ENCODE measurements at places on chromosomes 2 and 18.

DNA sequence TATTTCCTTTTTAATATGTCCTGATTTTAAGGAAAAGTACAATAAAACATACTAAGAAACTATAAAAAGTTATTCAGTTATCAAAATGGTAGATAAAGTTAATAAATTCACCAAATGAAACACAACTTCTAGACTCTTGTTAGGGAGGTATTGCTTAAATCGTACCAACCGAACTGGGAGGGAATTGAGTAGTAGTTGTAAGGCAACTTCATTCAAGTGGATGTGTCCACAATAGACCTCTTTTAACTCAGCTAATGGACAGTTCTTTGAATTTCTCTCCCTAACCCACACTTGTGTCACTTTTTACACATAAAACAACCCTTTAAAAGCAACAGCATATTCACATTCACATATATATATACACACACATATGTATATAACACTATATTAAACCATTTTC, 49.1 kb upstream of the CALCRL start:
- ATAC-seq = no peak

DNA sequence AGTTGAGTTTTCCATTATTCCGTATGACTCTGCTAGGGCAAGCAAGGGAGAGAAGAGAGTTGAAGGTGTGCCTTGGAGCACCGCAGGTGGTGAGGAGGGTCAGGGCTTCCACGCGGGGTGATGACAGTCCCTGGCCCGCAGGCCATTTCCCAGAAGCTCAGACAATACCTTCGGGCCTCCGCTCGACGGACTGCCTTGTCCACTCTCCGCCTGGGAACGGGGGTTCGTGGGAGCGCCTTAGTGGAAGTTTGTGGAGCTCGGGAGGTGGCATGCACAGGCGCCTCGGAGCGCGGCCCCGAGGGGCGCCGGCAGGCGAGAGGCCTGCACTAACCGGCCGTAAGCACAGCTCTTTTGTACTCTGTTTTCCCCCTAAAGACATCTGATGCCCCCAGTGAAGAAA, 69.8 kb downstream of the ARHGEF33 start:
- ATAC-seq = no peak

- no peak for ATAC-seq
Measured at GRCh38 chr2:95354925-95355324, 47.6 kb upstream of the FAHD2A start.

GRCh38 chr2:190250421-190250820, 69.2 kb downstream of the HIBCH start:
- no peak for ATAC-seq

- no peak for ATAC-seq
Measured at GRCh38 chr2:127568128-127568527, 32.6 kb downstream of the MYO7B start.

DNA sequence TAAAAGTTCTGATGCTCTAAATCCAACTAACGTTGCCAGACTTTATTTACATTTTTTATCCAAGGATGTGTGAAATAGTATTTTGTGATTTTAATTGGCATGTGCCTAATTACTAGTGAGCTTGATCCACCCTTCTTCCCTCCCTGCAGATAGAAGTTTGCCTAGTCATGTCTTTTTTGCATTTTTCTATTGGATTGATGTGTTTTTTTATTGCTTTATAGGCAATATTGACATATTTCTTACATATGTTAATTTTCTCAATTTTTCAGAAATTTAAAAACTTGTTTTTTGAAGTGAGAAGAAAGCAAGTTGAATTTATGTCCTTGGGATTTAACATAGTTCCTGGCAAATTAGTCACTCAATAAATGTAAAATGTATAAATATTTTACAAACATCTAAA, 56.4 kb downstream of the EML4 start:
- no peak for ATAC-seq

GRCh38 chr18:470661-471501, 29.6 kb downstream of the COLEC12 start:
- no peak for ATAC-seq

DNA sequence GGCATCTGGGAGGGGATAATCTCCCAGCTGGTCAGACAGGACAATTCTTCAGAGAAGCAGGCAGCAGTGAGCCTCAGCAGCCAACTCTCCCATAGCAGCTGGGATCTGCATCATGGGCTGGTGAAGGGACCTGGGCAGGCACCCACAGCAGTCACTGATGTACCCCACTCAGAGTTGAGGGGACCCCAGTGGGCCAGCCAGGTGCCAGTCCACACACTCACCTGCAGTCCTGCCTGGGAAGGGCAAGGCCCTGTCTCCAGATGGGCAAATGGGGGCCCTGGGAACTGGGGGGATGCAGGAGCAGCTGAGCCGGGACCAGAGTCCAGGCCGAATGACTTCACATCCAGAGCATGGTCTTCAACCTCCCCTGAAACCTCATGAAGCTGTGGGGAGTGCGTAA, 170.4 kb downstream of the ZFP36L2 start:
- ATAC-seq = no peak

Data from SK-N-SH treated with all-trans-retinoic acid at 6 μM for 48 hours (cell line).